ENCODE measurements at places on chromosomes 12 and 14.

GRCh38 chr14:56156096-56156495 is 37.9 kb downstream of the PELI2 start:
- DNase-seq: no peak

- DNase-seq: no peak
Observed at GRCh38 chr12:98042668-98043067, 472.7 kb upstream of the TMPO start.

GRCh38 chr14:56858422-56858821 is 48.1 kb upstream of the OTX2 start:
- DNase-seq: no peak

DNA sequence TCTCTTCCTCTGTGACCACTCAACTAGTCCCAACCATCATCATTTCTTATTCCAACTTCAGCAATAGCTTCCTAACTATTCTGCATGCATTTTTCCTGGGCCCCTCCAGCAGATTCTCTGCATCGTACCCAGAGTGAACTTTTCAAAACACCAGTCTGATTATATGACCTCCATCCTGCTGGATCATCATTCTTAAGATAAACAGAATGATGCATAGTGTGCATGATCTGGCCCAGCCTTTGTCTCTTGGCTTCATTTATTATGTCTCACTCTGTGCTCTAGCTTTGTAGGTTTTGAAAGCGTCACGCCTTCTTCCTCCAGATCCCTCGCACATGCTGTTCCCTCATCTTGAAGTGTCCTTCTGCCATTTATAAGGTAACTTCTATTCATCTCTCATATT is 46.3 kb upstream of the SLC38A4 start:
- DNase-seq: no peak

DNA sequence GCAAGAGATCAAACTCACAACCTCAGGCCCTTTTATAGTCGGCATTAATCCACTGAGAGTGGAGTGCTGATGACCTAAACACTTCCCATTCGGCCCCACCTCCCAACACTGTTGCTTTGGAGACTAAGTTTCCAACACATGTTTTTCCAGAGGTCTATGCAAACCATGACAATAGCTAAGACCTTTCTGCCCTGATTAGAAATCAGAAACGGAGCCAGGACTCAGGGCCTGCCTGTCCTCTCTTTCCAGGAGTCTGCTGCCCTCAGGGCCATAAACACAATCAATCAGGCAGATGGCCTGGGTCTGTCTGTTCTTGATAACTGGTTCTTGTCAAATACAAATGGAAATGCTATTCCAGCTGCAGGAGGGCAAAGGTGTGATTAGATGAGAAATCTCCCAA is 97.2 kb upstream of the PSMC1 start:
- no peak for DNase-seq

DNA sequence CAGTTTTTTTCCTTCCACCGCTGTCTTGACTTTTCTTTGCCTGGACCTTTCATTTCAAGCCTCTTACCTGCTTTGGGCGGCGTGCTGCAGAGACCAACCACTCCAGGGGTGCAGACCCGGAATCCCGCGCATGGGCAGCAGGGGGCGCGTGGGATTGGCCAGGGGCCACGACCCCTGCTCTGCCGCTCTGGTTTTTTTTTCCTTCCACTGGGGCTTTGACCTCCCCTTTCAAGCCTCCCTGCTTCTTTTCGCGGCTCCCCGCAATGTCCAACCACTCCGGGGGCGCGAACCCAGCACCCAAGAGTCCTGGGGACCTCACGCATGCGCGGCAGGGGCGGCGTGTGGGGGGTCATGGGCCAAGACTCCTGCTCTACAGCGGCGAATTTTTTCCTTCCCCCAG is 325.1 kb downstream of the ALG10 start:
- no peak for DNase-seq

DNA sequence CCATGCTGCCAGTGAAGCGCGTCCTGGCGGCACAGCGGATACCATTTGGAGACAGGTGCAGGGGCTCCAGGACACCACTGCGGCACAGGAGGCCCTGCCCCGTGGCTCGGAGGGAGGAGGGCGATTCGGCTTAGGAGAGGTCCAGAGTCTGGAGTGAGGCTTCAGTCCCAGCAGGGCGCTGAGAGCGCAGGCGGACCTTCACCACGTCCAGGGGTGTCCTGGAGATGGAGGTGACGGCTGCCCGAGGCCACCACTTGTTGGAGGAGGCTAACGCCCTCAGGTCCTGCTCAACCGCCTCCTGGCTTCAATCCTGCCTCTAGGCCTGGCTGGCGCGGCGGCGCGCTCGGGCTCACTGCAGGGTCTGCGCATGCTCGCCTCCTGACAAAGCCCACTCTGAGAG is 45.7 kb downstream of the EIF2S3B start:
- no peak for DNase-seq

GRCh38 chr12:44158746-44159145 is 322.9 kb downstream of the TMEM117 start:
- DNase-seq: no peak

GRCh38 chr12:18700271-18700670 is 37.5 kb downstream of the PLCZ1 start:
- DNase-seq: peak; percentile 85

DNA sequence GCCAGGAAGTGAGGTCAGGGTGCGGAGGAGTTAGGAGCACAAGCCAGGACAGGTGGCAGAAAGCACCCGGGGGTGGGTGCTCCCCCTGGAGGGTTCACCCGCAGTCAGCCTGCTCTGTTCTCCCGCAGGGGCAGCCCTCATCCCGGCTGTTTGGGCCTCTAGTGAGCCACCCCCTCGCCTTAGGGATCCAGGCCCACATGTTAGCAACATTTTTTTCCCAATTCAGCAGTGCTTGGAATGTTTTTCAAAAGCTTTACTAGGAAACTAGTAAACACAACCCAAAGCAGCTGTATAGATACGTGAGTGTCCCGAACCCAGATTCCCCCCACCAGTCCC is 28.5 kb upstream of the NXPH4 start:
- DNase-seq: no peak

DNA sequence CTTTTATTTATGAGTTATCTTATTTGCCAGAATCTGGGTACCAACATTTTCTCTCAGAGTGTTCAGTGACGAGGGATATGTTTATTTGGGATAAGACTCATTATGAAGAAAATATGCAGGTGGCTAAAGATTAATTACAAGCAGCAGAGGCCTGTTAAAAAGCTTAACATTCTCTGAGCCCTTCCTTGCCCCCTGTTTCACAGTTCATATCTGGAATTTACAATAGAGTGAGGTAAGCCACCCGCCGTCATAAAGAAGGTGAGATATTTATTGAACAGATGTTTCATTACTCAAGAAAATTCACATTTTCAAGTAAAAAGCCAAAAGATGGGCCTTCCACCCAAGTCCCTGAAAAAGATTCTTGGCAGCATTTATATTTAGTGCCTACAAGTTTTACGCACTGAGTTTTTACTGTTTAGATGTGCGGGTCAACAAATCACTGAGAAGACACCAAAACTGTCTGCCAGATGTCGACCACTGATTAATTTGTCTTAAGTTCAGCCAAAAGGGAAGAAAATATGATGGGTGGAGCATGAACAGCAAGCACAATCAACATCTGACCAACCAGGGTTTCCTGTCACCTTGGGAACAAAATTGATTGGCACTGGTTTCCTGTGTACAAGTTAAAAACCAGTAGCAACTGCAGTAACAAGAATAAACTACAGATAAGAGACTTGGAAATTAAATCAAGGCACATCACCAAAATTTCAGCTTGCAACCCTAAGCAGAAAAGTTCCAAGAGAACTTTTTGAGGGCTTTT is 85.5 kb upstream of the PTPRB start:
- DNase-seq: peak; percentile 6

DNA sequence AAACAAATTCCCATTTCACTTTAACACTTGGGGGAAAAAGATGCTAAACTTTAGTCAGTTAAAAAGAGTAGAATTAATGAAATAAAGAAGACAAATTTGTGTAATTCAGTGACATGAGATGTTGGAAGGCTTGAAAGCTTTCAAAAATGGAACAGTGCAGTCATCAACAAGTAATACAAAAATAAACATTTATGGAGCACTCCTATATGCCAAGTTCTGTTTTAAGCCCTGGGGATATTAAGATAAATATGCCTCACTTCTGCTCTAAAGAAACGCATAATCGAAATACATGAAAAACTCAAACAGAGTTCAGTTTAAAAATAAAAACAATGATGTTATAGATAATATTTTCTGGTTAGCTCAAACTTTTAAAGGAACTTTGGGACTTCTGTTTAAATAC is 93.0 kb downstream of the KCNH5 start:
- DNase-seq: no peak

- no peak for DNase-seq
Observed at GRCh38 chr12:16636435-16637055, 30.6 kb upstream of the LMO3 start.

GRCh38 chr12:58916921-58917511 is 3.3 kb downstream of the LRIG3 start:
- DNase-seq: peak; percentile 63

- DNase-seq: no peak
Observed at GRCh38 chr12:25401547-25402345, 151.0 kb upstream of the KRAS start.

GRCh38 chr14:95048771-95049312 is 108.5 kb downstream of the DICER1 start:
- DNase-seq: no peak

DNA sequence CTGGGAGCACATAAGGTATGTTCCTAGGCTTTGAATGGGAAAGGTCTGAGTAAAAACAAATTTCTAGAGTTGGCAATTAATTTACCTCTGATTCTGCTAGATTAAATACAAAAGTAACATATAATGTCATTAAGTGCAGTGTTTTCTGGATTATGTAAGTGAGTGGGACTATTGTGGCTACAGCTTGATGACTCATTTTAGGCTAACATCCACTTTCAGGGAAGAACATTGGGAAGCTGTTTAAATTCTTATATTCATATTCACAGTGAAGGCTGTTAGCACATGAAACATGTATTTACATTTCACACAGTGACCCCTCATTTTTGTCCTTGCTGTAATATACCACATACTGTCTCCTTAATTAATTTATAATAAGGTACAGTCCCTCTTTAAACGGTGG is 13.2 kb upstream of the BMAL2 start:
- peak; percentile 45 for DNase-seq

GRCh38 chr12:76183459-76184186 is 99.1 kb upstream of the NAP1L1 start:
- DNase-seq: peak; percentile 95

GRCh38 chr12:122064025-122064777 is 14.4 kb upstream of the MLXIP start:
- peak; percentile 73 for DNase-seq

DNA sequence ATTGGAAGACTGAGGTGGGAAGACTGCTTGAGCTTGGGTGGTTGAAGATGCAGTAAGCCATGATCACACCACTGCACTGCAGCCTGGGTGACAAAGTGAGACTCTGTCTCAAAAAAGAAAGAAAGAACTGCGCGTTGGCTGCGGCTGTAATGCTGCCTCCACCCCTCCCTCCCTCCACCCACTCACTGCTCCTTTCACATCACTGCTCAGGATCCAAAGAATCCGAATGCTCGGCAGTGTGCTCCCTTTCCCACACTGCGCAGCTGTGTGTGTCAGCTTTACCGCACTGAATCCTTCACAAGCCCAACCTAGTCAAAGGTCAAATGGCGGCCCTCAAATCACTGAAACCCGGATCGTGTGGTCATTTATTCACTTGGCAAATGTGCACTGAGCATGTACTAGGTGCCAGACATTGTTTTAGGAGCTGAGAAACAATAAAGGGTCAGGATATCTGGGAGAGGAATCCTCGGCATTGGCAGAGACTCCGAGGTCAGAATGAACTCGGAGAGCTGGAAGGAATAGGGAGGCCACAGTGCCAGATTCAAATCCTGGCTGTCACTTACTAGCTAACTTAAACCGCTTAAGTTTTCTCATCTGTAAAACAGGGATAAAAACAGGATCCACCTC is 11.5 kb upstream of the TDRD9 start:
- DNase-seq: no peak

- DNase-seq: peak; percentile 14
Observed at GRCh38 chr14:51490205-51490604, 161.5 kb upstream of the FRMD6 start.

DNA sequence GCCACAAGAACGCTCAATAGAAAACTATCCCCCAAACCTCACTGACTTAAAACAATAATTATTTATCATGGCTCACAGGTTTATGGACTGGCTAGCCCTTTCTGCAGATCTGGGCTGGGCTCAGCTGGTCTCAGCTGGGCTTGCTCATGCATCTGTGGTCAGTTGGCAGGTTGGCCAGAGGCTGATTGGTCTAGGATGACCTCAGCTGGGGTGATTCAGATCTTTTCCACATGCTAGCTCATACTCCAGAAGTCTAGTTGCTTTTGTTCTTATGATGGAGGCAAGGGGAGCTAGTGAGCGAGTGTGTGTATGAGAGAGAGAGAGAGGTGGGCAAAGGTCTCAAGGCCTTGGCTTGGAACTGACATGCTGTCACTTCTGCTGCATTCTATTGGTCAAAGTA is 181.2 kb upstream of the NRXN3 start:
- peak; percentile 86 for DNase-seq

DNA sequence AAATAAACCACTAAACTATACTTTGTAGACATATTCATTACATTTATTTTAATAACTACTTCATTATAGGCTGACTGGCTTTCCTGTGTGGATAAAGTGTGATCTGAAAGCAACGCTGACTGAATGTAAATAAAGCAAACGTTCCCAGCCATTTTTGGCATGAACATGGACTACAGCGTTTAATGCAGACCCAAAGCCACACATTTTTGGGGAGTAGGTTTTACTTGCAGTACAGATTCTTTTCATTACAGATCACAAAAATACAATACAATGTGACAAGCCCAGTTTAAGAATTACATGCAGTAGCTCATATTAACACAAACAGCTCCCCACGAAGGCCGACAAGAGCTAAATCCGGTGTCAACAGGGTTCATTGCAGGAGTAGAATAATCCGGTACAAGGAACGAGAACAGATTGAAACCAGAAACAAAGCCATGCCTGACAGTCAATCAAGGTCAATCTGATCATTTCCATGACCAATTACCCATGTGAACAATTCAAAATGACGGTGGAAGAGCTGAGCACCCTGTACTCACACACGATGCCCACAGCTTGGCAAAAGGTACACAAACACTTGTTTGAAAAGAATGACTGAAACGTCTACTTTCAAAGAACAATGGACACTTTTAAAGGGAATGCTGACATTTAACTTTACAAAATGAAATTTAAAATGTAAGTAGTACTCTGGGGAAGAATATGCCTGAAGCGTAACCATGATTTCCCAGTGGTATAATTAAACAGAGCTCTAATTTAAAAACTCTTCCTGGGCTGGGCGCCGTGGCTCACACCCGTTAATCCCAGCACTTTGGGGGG is 5.3 kb downstream of the BAG5 start:
- DNase-seq: no peak

- peak; percentile 86 for DNase-seq
Observed at GRCh38 chr12:106170285-106170684, 31.5 kb upstream of the NUAK1 start.

- DNase-seq: peak; percentile 97
Observed at GRCh38 chr14:75277008-75277814, 1.4 kb upstream of the FOS start.

DNA sequence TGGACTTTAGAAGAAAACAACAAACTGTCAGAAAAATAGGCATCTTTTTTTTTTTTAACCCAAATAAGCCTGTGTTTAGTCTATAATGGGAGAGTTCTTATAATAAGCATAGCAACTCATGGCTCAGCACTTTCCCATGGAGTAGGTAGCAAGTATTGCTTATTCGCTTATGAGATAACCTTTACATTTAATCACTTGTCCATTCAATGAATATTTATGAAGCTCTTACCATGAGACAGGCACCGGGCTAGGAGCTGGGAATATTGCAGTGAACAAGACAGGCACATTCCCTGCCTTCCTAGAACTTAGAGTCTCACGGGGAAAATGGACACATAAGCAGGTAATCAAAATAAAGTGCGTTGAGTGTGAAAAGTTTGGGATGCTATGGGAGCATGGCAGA is 10.0 kb upstream of the DCP1B start:
- no peak for DNase-seq

GRCh38 chr12:124762791-124763593 is 100.7 kb downstream of the SCARB1 start:
- DNase-seq: no peak
